Choroid plexus epithelial cell (primary cell): ENCODE measurements at places on chromosomes 2 and 18.

GRCh38 chr2:133152801-133153200, 415.5 kb downstream of the NCKAP5 start:
- no peak for DNase-seq

DNA sequence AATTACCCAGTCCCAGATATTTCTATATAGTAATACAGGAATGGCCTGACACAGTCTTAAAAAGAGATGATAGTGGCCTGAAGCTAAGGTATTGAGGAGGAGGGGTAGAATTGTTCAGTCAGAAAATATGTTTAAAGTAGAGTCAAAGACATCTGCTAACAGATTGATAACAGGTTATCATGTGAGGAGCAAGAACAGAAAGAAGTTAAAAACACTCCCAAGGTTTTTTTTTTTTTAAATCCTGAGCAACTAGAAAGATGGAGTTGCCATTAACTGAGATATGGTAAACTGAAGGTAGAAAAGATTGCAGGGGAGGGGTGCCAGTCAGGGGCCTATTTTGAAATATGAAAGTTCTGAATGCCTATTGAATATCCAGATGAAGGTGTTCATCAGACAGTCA, 43.1 kb downstream of the SP3 start:
- DNase-seq, result no peak

- DNase-seq, result no peak
Measured at GRCh38 chr18:9364242-9364641, 29.7 kb downstream of the TWSG1 start.

DNA sequence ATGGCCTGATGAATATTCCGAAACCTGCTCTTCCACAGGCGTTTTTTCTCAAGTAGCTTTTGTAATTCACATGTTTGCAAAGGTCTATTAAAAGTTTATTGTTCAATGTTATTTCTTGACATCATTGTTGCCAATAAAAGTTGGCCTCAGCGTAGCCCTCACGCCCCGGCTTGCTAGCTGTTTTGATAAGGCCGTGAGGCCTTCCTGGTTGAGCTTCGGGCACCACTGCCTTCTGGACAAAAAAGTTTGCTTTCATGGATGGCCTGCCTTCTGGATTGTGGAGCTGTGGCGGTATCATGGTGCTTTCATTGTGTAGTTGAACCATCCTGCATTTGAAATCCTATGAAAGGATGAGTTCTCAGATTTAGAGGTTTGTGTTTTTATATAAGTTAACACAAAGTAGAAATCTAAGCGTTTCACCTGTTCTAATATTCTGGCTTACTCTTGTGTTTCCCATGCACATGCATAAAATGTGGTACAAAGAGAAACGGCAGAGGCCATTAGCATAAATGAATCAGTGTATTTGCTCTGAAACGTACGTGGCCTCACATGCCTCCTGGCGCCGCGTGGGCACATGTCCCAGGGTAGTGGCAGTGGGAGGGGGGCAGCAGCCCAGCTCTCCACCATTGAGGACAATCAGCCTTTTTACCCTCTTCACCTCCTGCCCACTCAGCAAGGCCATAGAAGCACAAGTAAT, 134.5 kb downstream of the NCK2 start:
- no peak for DNase-seq

DNA sequence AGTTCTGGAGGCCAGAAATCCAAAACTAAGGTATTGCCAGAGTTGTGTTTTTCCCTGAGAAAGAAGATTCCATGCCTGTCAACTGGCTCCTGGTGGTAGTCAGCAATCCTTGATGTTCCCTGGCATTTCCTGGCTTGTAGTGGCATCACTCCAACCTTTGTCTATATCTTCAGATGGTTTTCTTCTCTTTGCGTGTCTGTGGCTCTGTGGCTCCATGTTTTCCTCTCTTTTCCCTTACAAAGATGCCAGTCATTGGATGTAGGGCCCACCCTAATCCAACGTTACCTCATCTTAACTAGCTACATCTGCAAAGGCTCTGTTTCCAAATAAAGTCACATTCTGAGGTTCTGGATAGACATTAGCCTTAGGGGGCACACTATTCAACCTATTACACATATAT, 41.8 kb downstream of the SLC14A1 start:
- no peak for DNase-seq

DNA sequence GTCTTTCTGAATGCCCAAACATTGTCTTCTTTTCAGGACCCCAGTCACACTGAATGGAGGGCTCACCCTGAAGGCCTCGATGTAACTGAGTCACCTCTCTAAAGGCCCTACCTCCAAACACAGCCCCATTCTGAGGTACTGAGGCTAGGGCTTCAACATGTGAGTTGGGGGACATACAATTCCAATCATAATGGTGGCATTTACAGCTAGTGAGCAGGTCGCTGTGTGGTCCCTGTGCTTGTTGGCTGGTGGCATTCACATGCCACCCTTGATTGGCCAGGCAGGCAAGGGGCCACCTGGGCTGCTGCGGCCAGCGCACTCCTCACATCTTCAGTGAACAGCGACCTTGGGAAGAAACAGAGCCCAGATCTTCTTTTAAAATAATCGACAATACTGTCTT, 30.7 kb downstream of the AMER3 start:
- DNase-seq, result no peak

DNA sequence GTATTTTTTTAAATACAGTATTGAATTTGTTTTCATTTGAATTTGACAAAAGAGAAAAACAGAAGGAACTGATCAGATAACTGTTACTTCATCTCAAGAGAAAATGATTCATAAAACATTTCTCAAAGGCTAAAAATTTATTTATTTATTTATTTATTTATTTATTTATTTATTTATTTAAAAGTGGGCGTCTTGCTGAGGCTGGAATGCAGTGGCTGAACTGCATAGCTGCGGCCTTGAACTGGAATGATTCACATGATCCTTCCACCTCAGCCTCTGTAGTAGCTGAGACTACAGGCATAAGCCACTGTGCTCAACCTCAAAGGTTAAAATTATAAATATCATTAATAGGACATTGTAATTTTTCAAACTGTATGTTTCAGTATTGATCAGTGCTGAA, 4.5 kb upstream of the PUM2 start:
- peak; percentile 98 for DNase-seq

- DNase-seq, result no peak
Measured at GRCh38 chr2:169997140-169997887, 170.1 kb downstream of the UBR3 start.

GRCh38 chr18:79945118-79946042, 6.1 kb downstream of the SLC66A2 start:
- no peak for DNase-seq

GRCh38 chr18:23629444-23629946, 33.2 kb downstream of the ANKRD29 start:
- no peak for DNase-seq
